ENCODE measurements at places on chromosomes 3 and 15.

DNA sequence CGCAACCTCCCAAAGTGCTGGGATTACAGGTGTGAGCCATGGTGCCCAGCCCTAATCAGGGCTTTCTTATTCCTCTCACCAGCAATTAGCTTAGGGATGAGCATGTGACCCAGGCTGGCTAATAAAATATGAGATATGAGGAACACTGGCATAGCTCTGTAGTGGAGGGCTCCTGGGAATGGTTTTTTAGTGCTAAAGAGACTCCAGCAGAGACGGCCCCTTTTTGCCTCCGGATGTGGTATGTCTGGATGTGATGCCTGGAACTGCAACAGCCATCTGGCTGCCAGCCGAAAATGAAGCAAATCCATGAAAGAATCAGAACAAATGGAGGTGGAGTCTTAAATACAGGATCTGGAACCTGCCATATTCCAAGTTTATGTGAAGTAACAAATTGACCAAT, 69.1 kb upstream of the MAGI1 start:
- DNase-seq: no peak

DNA sequence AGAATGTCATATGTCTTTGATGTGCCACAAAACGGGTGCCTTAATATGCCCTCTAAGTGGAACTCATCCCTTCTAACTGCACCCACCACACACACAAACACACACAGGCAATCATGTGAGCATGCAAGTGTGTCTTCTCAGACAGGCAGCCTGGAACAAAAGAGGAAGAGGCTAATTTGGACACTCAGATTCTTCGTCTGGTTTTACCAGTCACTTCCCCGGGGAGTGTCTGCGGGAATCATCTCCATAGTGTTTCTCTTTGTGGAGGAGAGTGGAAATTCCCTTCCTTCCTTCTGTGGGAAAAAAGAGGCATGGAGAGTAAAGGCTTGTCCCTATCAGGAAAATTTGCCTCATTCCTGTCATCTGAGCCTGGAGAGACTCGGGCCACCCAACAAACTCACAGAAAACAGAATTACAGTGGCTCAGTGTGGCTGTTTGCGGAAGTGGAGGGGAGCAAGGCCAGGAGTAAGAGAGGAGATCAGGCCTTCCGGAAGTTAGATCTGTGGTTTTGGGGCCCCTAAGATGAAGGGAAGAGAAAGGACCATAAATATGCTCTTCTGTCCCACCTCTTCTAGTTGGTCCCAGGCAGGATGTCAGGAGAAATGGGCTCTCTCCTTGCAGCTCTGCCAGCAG, 212.6 kb upstream of the SEMA6D start:
- no peak for DNase-seq

DNA sequence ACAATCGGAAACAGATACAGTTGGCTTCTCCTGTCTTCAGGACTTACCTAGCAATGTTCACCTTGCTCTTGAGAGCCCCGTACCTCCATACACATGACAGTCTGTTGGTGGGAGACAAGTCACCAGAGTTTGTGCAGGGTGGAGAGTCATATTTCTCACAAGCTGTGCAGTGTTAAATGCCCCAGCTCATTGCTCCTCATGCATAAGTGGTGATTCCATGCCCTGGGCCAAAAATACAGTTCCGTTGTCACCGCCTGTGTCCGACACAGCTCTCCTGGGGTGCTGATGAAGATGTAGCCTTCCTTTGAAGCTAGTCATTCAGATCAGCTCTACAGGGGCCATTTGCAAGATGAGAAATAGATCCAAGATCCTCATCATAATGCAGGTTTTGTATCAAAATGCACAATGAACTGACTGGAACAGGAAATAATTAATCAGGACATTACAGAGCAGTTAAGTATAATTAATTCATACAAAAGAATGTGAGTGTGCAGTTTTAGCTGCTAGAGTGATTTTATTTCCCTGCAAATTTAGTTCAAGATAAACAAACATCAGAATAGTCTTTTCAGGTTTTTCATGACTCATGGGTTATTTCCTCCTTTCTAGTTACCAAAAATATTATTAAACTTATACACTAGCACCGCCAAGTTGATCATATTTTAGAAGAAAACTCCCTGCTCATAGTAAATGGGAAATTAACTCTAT, 66.5 kb downstream of the CD47 start:
- DNase-seq: no peak

- no peak for DNase-seq
Observed at GRCh38 chr3:143307613-143308183, 188.1 kb downstream of the CHST2 start.

DNA sequence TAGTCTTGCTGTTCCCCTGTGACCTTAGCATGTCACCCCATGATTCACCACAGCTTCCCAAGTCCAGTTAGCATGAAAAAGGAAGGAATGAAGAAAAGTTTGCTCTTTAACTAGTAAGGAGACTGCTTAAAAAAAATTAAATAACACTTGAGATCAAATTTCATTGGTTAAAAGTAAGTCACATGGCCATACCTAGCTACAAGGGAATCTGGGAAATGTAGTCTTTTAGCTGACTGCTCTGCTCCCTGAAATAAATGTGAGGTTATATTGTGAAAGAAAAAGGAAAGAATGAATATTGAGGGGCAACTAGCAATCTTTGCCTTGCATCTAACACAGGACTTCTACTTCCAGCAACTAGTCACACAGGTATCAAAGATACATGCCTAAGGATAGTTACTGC, 84.7 kb upstream of the LRRN1 start:
- no peak for DNase-seq

DNA sequence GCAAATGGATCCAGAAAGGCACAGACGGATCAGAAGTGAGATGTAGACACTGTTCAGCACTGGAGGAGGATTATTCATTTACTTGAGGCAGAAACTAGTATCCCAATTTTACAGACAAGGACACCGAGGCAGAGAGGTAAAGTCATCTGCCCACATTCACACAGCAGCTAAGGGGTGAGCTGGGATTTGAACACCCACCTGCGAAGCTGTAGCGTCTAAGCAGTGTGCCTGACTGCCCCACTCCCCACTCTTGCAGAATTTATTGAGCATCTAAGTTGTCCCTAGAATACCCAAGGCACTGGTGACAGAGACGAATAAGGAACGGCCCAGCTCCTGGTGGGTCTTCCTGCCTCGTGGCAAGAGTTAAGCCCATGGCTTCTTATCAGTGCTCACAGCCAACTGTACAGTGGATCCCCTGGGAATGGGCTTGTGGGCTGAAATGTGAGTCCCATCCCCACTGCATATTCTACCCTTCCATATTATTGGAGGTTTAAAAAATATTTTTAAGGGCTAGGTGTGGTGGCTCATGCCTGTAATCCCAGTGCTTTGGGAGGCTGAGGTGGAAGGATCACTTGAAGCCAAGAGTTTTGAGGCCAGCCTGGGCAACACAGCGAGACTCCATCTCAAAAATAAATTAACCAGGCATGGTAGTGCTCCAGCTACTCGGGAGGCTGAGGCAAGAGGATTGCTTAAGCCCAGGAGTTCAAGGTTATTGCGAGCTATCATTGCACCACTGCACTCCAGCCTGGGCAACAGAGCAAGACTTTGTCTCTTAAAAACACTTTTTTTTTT, 77.6 kb downstream of the IQSEC1 start:
- DNase-seq: no peak

- DNase-seq: no peak
Observed at GRCh38 chr3:48425281-48425812, 4.5 kb downstream of the PLXNB1 start.

DNA sequence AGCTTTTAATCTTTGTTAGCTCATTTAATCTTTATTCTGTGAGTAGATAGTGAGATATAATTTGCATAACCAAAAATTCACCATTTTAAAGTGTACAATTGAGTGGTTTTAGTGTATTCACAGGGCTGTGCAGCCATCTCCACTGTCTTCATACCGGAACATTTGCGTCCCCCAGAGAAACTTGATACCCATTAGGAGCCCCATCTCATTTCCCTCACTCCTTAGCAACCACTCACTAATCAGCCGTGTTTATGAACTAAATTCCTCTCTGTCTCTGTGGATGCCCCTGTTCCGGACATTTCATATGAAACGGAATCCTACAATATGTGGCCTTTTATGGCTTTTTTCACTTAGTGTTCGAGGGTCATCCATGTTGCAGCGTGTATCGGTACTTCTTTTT, 38.2 kb downstream of the PAK2 start:
- DNase-seq: peak; percentile 3

DNA sequence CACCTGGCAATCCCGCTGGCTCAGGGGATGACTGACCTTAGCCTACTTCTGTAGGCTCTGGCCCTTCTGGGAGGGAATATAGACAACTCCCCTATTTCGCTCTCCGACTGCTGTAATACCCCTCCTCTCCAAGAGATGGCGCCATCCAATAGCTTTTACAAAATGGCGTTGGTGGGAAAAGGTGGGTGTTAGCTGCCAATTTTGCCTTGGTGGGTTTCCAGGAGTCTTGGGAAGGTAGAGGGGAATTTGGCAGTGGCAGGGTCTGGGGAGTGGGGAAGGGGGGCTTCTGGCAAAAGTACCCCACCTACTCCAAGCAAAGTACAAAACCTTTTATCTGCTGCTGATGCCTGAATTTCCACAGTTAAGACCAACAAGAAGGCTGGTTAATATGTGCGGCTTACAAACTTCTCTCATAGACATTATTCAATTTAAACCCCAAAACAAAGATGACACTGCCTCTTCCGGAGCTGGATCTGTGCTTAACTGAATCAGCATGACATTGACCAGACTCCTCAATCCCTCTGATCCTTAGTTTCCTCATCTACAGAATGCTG, 62.1 kb downstream of the RASGRF1 start:
- DNase-seq: peak; percentile 4

DNA sequence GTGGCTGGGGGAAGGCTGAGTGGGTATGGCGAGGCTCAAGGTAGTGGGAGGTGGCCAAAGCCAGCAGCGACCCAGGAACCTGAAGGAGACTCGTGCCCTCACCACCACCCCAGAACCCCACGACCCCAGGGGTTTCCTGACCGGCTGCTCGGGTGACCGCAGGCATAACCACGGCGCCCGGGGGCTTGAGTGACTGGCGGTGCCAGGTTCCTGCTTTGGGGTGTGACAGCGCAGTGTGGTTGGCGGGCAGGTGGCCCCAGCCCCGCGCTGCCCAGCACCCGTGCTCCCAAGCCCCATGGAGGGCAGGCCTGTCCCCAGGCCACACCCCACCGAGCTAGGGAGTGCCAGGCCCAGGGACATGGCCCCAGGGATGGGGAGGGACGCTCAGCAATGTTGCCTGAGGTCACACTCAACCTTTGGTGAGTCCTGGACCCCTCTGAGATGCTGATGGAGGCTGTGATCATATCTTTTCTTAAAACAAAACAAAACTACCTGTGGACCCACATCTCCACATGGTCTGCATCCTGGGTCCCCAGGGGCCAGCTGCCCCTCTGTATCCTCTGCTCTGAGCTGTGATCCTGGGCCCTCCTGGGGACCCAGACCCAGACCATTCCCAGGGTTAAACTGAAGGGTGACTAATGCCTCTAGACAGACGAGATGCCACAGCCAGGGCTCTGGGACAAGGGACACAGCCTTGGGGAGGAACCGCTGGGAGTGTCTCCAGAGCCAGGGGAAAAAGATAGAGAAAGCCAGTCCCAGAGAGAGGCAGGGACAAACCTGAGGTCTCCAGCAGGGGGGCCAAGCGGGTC, 13.0 kb downstream of the DNAJB8 start:
- no peak for DNase-seq

DNA sequence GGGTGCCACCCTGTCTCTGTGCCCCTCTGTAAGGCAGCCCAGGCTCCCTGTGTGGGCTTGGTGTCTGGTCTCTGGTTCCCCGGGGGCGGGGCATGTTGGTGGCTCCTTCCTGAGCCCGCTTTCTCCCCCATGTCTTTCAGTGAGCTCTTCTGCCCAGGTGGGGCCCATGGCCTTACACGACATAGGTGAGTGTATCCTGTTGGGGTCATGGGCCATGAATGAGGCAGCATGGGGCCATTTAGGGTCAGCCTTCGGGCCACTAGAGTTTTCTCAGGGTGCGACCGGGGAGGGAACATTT, 195.1 kb downstream of the UBE3A start:
- no peak for DNase-seq

DNA sequence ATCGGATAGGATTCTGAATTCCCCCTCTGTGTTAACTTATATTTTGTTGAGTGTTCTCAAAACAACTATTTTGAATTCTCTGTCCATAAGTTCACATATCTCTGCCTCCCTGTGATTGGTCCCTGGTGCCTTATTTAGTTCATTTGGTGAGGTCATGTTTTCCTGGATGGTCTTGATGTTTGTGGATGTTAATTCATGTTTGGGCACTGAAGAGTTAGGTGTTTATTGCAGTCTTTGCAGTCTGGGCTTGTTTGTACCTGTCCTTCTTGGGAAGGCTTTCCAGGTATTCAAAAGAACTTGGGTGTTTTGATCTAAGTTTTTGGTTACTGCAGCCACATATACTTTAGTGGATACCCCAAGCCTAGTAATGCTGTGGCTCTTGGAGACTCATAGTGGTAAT, 23.3 kb downstream of the PLSCR2 start:
- no peak for DNase-seq

GRCh38 chr3:3102751-3103150, 7.4 kb downstream of the IL5RA start:
- no peak for DNase-seq

GRCh38 chr15:73700041-73700842, 16.1 kb downstream of the CD276 start:
- DNase-seq: peak; percentile 48

GRCh38 chr3:27993051-27993450, 248.4 kb upstream of the CMC1 start:
- DNase-seq: no peak

- peak; percentile 63 for DNase-seq
Observed at GRCh38 chr15:68795298-68795848, 25.3 kb downstream of the ANP32A start.

DNA sequence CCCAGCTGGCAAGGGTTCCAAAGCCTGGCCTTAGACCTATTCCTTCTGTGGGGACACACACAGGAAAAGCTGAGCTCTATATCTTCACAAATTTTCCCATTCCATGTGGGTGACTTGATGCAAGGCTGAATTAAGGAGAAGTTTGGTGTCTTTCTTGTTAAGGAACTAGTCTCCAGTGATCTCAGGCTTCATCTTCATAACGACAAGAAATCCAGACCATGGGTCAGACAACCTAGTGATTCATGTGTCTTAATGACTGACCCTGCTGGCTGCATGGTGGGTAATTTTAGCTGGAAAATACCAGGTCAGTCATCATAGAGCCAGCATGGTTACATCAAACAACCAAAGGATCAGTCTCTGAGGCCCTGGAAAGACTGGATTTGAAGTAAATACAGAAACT, 112.7 kb upstream of the SLC4A7 start:
- no peak for DNase-seq

- no peak for DNase-seq
Observed at GRCh38 chr3:126459111-126459762, 16.5 kb downstream of the ZXDC start.

GRCh38 chr3:188164248-188164687, 10.3 kb downstream of the LPP start:
- DNase-seq: no peak

- DNase-seq: no peak
Observed at GRCh38 chr3:15342246-15342645, 9.9 kb upstream of the SH3BP5 start.

GRCh38 chr3:179991883-179992282, 44.9 kb downstream of the PEX5L start:
- no peak for DNase-seq

- DNase-seq: no peak
Observed at GRCh38 chr15:67144609-67145311, 79.4 kb downstream of the SMAD3 start.

GRCh38 chr15:42595626-42596240, 20.3 kb downstream of the STARD9 start:
- DNase-seq: no peak

GRCh38 chr3:50637945-50638344, 21.0 kb downstream of the MAPKAPK3 start:
- no peak for DNase-seq

Measured in NCI-H526 treated with DMSO at 0.1 percent for 48 hours (cell line).